WTC11 (cell line): ENCODE measurements at places on chromosomes 16 and 17. TPM values are rescaled to one million over a fixed set of nuclear protein-coding genes. Genes with fewer than 3 reads are reported as not detected.

DNA sequence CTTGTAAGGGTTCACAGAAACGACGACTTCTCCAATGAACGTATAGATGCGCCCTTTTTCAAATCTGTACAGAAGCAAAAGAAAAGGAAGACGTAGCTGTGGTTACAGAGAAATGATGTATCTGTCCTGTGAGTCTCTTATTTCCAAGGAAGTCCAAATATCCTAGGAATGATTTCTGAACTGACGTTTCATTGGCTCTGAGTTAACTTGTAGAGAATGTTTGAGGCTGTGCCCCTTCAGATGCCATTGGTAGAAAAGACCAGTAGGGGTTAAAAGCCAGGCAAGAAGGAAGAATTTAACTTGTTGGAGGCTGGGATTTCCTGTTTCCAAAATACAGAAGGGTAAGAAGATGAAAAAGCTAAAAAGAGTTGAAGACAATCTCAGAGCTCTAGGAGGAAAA lies 96.2 kb downstream of the MYO1D start:
- H3K4me3 ChIP-seq, result no peak overlapping the region

- no peak overlapping the region for H3K27ac ChIP-seq
- H3K4me3 ChIP-seq, result no peak overlapping the region
- H3K36me3 ChIP-seq, result peaks cover 74% of the 10 kb centered on the region
- H3K27me3 ChIP-seq, result no peaks in the 10 kb centered on the region; the same call in 1 of the 2 replicates
- DNase-seq, result no peak
These were observed 6.9 kb upstream of the RAPGEFL1 start for GRCh38 chr17:40170325-40170724.

DNA sequence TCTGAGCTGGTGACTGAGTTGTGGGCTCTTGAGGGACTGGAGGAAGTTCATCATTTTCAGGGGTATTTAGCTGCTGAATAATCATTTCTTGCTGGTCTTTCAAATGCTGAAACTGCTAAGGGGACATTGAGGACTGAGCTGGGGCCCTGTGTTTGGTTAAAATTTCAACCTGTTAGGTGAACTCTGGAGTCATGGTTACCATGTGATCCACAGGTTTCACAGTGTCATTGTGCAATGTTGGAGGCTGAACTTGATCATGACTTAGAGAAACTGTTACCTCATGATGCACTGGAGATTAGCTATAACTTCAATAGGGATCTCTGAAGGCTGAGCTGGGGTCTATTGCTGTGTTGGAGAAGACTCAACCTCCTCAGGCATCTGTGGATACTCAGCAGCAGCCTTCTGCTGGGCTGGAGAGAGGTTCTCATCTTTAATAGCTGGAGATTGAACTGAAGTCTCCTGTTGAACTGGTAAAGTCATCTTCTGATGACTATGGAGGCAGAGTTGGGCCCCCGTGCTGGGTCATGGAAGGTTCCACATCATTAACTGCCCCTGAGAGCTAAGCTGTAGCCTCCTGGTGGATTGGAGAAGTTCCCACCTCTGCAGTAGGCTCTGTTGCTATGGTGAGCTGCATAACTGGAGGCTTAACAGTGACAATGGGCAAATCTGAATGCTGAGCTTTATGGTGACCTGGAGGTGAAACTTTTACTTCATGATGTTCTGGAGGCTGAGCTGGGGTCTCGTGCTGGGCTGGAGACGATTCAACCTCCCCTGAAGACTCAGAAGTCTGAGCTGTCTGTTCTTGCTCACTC lies 15.2 kb downstream of the RDM1 start:
- DNase-seq, result no peak
- H3K4me3 ChIP-seq, result no peak overlapping the region
- no peak overlapping the region for H3K27ac ChIP-seq
- no peaks in the 10 kb centered on the region for H3K4me1 ChIP-seq
- peaks cover 14% of the 10 kb centered on the region for H3K27me3 ChIP-seq

DNA sequence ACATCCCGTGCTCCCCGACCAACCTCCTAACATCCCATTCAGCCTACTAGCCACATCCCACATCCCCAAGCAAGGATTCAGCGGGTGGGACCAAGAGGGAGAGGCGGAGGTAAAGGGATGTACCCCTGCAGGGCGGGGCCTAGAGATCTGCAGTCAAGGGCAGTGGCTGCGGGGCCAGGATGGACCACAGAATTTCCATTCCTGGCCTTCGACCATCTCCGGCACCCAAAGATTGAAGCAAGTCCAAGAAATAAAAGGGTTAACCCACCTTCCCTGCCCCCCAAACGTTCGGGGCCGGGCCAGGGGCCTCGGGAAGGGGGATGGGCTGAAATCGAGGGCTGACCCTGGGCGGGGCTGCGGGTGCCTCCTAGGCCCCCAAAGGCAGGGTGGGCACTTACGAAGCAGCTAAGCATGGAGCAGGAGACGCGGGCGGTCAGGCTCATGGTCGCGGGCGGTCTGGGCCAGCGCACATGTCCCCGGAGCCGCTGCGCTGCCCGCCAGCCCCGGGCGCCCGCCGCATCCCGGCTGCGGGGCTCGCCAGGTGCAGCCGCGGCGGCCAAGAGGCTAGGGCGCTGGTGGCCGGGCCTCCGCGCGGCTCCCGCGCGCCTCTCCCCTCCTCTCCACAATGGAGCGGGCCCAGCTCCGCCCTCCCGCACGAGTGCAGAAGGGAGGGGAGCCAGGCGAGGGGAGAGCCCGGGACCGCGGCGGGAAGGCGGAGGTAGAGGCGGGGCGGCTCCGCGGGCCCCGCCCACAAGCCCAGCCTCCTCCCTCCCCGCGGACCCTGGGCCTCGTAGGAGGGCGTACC lies at the start of gene MTMR4:
Gene MTMR4, minus strand, starts transcription at position 674 of the 805 bp plus-strand sequence. Its CDS starts 231 bp downstream, at position 443.
- DNase-seq, result peak; percentile 90
- H3K27ac ChIP-seq, result peak within 1 kb of the TSS; percentile 90
- H3K4me1 ChIP-seq, result peaks cover 32% of the 10 kb centered on the region
- H3K4me3 ChIP-seq, result peak within 1 kb of the TSS; percentile 89

DNA sequence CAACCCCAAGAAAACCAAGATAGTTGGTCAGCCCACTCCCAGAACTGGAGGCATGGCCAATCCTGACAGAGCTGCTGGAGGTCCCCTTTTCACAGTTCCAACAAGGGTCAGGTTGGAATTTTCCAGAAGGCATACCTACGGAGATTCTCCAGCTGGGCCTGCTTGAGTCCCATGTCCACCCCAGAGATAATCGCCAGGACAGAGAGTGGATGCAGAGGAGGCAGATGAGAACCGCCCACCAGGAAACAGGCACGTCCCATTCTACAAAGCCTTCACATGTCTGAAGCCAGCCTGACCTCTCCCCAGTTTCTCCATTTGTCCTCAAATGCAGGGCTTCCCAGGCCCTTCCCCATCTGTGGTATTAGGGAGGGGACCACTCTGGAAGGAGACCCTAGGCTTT lies 47.4 kb upstream of the SMURF2 start:
- no peaks in the 10 kb centered on the region for H3K36me3 ChIP-seq
- DNase-seq, result no peak
- no peak overlapping the region for H3K27ac ChIP-seq
- no peaks in the 10 kb centered on the region; the same call in 1 of the 2 replicates for H3K27me3 ChIP-seq

DNA sequence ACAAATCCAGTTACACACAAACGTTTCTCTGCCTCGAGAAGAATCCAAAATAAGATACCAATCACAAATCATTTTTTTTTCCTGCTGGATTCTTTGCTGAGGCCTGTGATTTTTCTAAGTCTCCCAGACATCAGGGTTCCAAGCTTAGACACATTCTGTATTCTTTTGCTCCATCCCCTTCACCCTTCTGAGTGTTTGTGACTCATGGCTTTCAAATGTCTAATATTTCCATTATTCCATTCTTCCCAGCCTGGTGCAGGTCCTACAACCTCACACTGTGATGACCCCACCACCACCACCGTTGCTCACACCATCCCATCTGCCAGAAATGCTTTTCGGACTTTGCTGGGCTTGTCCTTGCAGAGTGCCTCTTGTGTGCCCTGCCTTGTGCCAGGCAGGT lies 480.1 kb downstream of the SOX9 start:
- H3K27me3 ChIP-seq, result peaks cover 16% of the 10 kb centered on the region
- no peak for DNase-seq
- H3K4me1 ChIP-seq, result peaks cover 32% of the 10 kb centered on the region
- no peaks in the 10 kb centered on the region for H3K36me3 ChIP-seq
- no peak overlapping the region for H3K4me3 ChIP-seq

DNA sequence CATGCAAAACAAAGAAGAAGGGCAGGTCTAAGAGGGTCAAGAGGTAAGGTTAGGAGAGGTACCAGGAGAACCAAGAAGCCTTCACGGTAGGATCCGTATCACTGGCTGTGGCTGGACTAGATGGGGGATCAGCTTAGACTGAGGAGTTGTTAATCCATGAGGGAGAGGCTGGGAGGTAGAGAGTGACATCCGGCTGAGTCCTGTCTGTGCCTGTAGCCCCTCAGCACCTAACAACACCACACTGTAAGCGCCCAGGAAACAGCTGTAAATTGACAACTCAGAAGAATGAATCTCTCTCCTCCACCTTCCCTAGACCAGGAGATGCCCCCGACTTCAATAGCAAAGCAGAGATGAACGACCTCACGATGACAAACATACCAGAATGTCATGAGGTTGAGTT lies 199.4 kb upstream of the RPL38 start:
- H3K4me1 ChIP-seq, result peaks cover 29% of the 10 kb centered on the region
- DNase-seq, result no peak
- peaks cover 10% of the 10 kb centered on the region for H3K27me3 ChIP-seq
- no peaks in the 10 kb centered on the region for H3K36me3 ChIP-seq
- H3K4me3 ChIP-seq, result no peak overlapping the region
- no peak overlapping the region for H3K27ac ChIP-seq

DNA sequence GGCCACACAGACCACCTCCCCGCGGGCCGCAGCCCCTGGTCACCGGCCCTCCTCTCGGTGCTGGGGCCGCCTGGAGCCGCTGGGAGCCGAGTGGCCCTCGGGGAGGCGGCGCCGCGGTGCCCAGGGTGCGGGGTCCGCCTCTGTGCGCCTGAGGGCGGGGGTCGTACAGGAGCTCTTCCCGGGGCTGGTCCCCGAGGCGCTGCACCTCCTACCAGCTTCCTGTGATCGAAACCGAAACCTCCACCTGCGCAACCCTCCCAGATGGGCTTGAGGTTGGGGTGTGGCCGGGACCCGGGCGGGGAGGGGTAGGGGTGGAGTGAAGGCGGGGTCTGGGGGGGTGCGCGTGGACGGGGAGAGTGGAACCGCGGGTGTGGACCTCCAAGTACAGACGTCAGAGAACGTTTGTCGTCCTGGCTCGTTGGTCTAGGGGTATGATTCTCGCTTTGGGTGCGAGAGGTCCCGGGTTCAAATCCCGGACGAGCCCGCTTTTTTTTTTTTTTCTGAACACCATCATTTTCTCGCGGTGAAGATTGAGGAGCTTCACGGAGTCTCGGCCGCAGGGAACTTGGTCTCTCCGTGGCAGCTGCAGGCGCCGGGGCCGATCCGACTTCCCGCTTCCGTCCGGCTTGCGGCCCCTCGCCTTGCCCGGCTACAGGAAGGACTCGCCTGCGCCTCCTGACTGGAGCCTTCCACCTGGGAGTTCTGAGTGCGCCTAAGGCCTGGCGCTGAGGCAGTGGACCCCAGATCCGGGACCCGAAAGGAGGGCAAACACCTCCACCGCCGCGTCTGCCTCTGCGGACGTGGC lies 23.9 kb downstream of the ZNF213 start:
- H3K4me1 ChIP-seq, result peaks cover 6% of the 10 kb centered on the region
- peaks cover 32% of the 10 kb centered on the region for H3K27me3 ChIP-seq
- peak; percentile 87 for DNase-seq

GRCh38 chr16:5706211-5706610 lies 608.6 kb upstream of the EEF2KMT start:
- H3K36me3 ChIP-seq, result peaks cover 88% of the 10 kb centered on the region
- H3K4me1 ChIP-seq, result no peaks in the 10 kb centered on the region
- no peak overlapping the region for H3K27ac ChIP-seq
- peaks cover 7% of the 10 kb centered on the region; the same call in 1 of the 2 replicates for H3K27me3 ChIP-seq

- no peaks in the 10 kb centered on the region for H3K27me3 ChIP-seq
- H3K27ac ChIP-seq, result no peak overlapping the region
These were observed 10.7 kb downstream of the WIPI1 start for GRCh38 chr17:68446626-68447041.

GRCh38 chr17:81285179-81285878 lies 9.8 kb downstream of the SLC38A10 start:
- no peaks in the 10 kb centered on the region for H3K27me3 ChIP-seq
- 0 out of 2 replicates have a peak, but pooled peaks cover 5% of the 10 kb centered on the region for H3K4me1 ChIP-seq
- H3K4me3 ChIP-seq, result no peak overlapping the region
- no peak for DNase-seq
- peak overlapping the region; percentile 63 for H3K27ac ChIP-seq

- no peak overlapping the region for H3K27ac ChIP-seq
- no peaks in the 10 kb centered on the region for H3K36me3 ChIP-seq
- H3K4me3 ChIP-seq, result no peak overlapping the region
- peaks cover 3% of the 10 kb centered on the region for H3K27me3 ChIP-seq
- H3K4me1 ChIP-seq, result no peaks in the 10 kb centered on the region
- peak; percentile 90 for DNase-seq
These were observed 7.3 kb downstream of the SLC22A31 start for GRCh38 chr16:89192956-89193575.

GRCh38 chr17:72254808-72255449 lies 134.1 kb downstream of the SOX9 start:
- no peaks in the 10 kb centered on the region for H3K36me3 ChIP-seq
- H3K4me3 ChIP-seq, result no peak overlapping the region
- no peak overlapping the region for H3K27ac ChIP-seq
- H3K27me3 ChIP-seq, result peaks cover 3% of the 10 kb centered on the region; the same call in 1 of the 2 replicates
- H3K4me1 ChIP-seq, result peaks cover 11% of the 10 kb centered on the region

GRCh38 chr17:16258901-16259300 lies 41.9 kb downstream of the PIGL start:
- no peak overlapping the region for H3K4me3 ChIP-seq
- no peak for DNase-seq
- H3K27ac ChIP-seq, result no peak overlapping the region
- peaks cover 13% of the 10 kb centered on the region for H3K4me1 ChIP-seq
- no peaks in the 10 kb centered on the region for H3K27me3 ChIP-seq
- 0 out of 2 replicates have a peak, but pooled peaks cover 2% of the 10 kb centered on the region for H3K36me3 ChIP-seq

- no peak overlapping the region for H3K27ac ChIP-seq
- no peaks in the 10 kb centered on the region for H3K27me3 ChIP-seq
- H3K4me3 ChIP-seq, result no peak overlapping the region
- 0 out of 2 replicates have a peak, but pooled peaks cover 2% of the 10 kb centered on the region for H3K4me1 ChIP-seq
These were observed 143.3 kb downstream of the CLEC16A start for GRCh38 chr16:11087691-11088073.

CDH13 gene
- 0.48 to 0.81 TPM (median 0.62 TPM) in 3 replicates for total RNA-seq

CA7 gene
- total RNA-seq, result 1.4 to 2.2 TPM (median 1.6 TPM) in 3 replicates

ZKSCAN2 gene
- total RNA-seq, result 11.5 to 13.0 TPM (median 11.9 TPM) in 3 replicates

HAS3 gene
- total RNA-seq, result 54.4 to 66.9 TPM (median 56.0 TPM) in 3 replicates

WBP2 gene
- 64.3 to 69.4 TPM (median 68.8 TPM) in 3 replicates for total RNA-seq
